ENCODE measurements at places on chromosomes 11 and 22.

DNA sequence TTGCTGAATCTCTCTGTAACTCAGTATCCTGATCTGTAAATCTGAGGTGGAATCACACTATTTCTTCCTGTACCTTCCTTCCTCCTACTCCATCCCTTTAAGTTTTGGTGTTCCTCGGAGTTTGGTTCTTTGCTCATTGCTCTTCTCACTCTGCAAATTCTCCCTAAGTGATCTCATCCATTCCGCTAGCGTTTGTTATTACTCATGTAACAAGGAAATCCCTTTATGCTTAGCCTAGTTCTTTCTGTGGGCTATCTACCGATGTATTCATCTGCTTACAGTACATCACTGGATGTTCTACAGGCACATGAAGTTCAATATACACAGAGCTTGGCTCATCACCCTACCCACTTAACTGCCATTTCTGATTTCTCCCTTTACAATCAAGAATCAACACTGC lies 1.6 kb upstream of the CEP295 start:
- no peak for DNase-seq

- DNase-seq: no peak
Measured at GRCh38 chr11:57515332-57516060, at the start of gene SLC43A1. TSS of gene SLC43A1 (minus strand) at chr11:57515702. CDS start at chr11:57514111, 1,591 bp downstream.

- DNase-seq: no peak
Measured at GRCh38 chr22:50456466-50457234, 18.2 kb downstream of the SBF1 start.

- no peak for DNase-seq
Measured at GRCh38 chr22:45376009-45376408, 37.4 kb downstream of the SMC1B start.

DNA sequence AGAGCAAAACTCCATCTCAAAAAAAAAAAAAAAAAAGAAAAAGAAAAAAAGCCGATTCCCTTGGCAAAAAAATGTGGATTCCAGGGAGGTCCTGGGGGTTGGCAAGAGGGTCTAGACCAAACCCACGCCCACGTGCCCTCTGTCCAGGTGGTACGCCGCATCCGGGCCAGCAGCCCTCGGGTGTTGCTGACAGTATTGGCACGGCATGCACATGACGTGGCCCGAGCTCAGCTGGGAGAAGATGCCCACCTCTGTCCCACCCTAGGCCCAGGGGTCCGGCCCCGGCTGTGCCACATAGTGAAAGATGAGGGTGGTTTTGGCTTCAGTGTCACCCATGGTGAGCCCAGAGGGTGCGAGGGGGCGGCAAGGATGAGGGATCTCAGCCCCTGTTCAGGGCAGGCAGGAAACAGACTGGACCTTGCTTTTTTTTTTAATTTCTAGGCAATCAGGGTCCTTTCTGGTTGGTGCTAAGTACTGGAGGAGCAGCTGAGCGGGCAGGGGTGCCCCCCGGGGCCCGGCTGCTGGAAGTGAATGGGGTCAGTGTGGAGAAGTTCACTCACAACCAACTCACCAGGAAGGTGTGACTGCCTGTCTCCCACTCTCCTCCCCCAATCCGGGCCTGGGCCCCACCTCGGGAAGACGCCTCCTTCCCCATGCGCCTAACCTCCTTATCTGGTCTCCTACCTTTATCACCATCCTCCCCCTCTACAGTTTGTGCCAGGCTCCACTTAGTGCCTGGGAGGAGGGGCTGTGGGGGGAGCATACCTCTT lies 2.0 kb downstream of the NHERF4 start:
- DNase-seq: no peak
